ENCODE measurements at places on chromosomes 4 and X.

DNA sequence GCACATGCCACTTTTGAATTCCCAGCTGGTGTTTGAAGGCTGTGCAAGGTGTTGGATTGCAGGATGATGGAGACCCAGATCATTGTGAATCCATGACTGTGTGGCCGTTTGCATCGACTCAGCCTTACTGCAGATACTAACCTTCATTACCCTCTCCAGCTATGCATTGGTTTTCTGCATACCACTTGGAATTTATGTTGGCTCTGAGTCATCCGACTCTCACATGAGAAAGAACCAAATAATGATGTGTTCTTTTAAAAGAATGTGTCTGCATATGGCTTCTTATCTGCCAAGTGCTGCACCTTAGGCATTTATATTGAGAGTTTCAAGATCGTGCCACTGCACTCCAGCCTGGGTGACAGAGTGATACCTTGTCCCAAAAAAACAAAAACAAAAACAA is 106.7 kb upstream of the PRKX start:
- DNase-seq: no peak

GRCh38 chr4:83885256-83886182 is 349.6 kb downstream of the GPAT3 start:
- no peak for DNase-seq

DNA sequence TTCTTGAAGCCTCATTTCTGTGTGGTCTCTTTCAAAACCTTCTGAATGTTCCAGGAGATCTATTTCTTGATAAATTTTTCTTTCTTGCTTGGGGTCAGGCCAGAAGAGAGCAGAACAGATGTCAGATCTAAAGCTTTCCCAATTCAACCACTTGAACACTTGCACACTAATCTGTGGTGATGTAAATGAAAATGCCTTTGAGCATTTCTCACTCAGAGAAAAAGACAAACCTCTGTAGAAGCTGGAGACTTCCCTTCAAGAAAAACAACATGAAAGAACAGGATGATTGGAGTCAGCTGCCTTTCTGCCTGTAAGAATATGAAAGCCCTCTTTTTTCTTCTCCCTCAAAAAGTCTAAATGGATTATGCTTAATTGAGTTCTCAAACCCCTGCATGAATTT is 11.2 kb downstream of the IGFBP7 start:
- no peak for DNase-seq

GRCh38 chr4:40865696-40866095 is 115.9 kb downstream of the NSUN7 start:
- no peak for DNase-seq

DNA sequence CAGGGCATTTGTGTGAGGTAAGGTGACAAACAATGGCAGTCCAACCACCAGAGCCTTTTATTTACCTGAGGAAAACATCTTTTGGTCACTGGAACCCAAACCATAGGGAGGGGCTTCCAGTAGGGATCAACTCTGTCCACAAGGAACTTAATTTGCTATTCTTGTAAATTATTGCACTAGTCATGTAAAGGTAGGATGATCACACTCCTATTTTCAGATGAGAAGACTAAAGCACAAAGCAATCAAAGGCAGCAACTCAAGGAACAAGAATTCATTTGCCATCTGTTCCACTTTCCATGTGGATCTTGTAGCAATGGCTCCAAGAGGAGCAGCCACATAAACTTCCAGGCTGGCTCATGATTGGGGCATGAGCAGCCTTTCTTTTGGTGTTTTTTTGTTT is 35.3 kb downstream of the CD99L2 start:
- DNase-seq: no peak

DNA sequence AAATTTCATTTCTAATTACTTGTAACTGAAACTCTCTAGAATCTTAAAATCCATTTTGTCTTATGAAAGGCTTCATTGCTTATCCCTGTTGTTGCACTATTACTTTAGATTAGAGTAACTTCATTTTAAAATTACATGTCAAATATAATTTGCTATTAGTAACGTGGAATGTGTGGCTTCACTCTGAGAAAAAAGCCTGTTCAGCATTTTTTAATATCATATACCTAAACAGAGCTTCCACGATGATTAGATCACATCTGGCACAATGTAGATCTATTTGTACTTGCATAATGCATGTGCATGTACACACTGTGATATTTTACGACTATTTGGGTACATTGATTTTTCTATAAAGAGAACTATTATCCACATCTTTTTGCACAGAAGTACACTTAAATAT is 648.1 kb downstream of the RPA4 start:
- no peak for DNase-seq

- DNase-seq: no peak
Measured at GRCh38 chrX:150411656-150412055, 48.5 kb downstream of the MAMLD1 start.

DNA sequence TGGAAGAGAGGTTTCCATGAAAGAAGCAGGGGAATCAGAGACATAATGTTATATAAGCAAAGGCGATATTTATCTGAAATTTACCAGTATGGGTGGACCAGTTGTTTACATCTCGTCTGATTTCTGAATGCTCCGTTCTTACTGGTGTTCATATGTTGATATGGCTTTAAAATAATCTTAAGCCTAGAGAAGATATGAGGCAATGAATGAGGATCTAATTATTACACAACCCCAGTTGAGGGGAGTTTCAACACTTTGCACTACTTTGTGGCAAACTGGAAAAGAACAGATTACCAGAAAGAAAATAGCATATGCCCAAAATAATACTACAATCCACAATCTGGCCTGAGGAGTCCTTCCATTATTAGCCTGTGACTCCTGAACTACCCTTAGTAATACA is 263.3 kb upstream of the MAGEB2 start:
- DNase-seq: no peak

DNA sequence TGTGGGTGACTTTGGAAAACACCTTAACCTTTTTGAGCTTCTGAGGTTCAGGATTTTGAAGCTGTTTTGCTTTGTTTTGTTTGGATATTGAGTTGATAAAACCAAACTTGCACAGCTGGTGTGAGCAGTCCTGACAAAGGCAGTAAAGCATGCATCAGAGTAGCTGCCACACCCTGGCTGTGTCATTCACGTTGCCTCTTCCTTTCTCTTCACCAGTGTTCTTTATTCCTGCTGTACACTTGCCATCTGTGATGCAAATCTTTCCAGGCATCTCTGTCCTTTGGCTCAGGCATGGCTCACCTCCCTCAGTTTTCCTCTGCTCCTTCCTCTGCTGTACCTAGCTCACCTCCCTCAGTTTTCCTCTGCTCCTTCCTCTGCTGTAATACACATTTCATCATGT is 1850.2 kb upstream of the AGA start:
- DNase-seq: no peak

- no peak for DNase-seq
Measured at GRCh38 chr4:80161413-80162058, 35.8 kb upstream of the PRDM8 start.

DNA sequence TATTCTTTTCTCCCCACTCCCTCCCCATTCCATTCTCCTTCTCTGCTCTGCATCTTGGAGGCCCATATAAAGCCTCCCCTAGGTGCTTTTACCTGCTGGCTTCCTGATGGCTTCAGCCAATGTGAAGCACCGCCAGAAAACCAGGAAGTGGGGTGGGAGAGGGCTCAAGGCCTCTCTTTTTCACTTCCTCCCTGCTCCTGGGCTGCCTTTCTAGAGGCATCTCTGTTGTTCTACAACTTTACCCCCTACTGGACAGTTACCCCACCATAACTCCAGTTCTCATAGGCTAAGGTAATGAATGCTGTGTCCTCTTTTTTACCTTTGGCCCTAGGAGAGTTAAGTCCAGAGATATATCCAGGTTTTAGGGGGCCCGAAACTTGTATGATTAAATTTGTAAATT is 62.4 kb upstream of the PPARGC1A start:
- no peak for DNase-seq

- DNase-seq: no peak
Measured at GRCh38 chrX:721354-721753, 90.8 kb downstream of the SHOX start.

- DNase-seq: no peak
Measured at GRCh38 chr4:166941629-166942028, 292.7 kb downstream of the SPOCK3 start.

DNA sequence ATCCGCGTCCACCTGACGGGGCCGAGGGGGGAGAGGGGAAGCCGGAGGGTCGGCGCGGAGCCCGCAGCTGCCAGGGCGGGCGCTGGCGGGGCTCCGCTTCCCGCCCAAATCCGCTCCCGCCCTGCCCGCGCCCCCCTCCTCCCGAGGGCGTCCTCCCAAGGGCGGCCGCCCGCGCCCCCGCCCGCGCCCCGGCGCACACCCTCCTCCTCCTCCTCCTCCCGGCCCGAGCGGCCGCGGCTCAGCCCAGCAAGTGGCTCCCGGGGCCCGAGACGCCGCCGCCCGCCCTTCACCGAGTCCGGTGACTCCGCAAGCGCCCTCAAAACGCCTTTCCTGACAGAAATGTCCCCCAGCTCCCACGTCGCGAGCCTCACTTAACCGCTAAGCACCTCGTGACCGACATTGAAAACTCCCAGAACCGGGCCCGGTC is 487 bp downstream of the HMGB2 start:
- peak; percentile 54 for DNase-seq

- no peak for DNase-seq
Measured at GRCh38 chrX:107014936-107015335, 14.9 kb upstream of the MORC4 start.

GRCh38 chrX:18598413-18598812 is 73.5 kb downstream of the RS1 start:
- DNase-seq: no peak

DNA sequence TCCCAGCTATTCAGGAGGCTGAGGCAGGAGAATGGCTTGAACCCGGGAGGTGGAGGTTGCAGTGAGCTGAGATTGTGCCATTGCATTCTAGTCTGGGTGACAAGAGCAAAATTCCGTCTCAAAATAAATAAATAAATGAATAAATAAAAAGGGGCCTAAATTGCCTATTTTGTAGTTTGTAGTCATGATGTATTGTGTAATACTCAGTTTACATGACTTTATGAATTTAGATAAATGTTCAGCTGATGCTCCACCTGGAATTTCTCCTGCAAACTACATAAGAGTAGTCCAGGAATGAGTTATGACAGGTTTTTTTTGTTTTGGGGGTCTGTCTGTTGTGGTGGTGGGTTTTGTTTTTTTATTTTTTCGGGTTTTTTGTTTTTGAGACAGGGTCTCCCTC is 31.1 kb downstream of the RBMX start:
- no peak for DNase-seq

GRCh38 chrX:35076061-35076460 is 133.5 kb downstream of the FAM47B start:
- peak; percentile 3 for DNase-seq

DNA sequence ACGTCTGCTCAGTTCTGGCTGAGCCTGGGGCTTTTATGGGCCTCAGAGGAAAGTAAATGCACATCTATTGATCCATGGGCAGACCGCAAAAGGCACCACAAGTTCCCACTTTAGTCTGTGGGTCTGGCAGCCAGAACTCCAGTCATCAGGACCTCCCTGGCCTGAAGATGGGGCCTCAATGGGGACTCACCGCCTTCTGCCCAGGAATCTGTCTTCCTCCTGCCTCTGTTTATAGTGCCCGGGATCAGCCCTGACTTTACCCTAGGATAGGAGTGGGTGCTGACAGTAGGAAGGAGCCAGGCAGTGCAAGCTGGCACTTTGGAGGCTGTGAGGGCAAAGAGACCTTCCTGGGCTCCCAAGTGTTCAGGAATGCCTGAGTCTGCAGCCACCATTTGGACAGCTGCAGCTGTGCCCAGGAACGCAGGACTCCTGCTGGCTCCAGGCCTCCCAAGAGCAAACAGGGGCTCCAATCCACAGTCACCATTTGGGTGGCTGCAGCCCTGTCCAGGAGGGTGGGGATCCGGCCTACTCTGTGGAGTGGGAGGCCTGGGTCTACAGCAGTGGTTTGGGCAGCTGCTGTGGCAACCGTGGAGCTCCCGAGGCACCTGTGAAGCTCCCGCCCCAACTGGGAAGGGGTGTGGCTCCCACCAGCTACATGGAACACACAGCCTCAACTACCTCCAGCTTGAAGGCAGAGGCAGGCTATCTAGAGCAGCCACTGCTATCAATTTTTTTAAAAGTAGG is 1440.9 kb upstream of the ADGRL3 start:
- DNase-seq: no peak

- no peak for DNase-seq
Measured at GRCh38 chrX:68894142-68894512, 65.3 kb downstream of the EFNB1 start.

GRCh38 chr4:808860-809570 is 16.9 kb downstream of the CPLX1 start:
- DNase-seq: no peak

DNA sequence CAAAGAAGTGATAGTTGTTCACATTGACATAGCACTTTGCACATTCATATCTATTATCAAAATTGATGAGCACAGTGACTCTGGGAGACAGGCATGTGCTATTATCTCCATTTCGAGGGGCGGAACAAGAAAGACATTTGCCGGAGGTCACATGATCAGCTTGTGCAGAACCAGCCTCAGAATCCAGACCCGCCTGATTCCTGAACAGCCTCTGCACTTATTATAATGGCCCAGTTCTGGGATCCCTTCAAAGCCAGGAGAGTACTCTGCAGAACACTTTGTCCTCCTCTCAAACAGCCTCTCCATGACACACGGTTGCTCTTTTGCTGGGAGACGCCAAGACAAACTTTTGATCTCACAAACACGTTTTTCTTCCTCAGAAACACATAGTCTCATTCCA is 48.4 kb downstream of the RWDD4 start:
- no peak for DNase-seq

- peak; percentile 69 for DNase-seq
Measured at GRCh38 chr4:8855818-8856245, 15.8 kb downstream of the HMX1 start.

DNA sequence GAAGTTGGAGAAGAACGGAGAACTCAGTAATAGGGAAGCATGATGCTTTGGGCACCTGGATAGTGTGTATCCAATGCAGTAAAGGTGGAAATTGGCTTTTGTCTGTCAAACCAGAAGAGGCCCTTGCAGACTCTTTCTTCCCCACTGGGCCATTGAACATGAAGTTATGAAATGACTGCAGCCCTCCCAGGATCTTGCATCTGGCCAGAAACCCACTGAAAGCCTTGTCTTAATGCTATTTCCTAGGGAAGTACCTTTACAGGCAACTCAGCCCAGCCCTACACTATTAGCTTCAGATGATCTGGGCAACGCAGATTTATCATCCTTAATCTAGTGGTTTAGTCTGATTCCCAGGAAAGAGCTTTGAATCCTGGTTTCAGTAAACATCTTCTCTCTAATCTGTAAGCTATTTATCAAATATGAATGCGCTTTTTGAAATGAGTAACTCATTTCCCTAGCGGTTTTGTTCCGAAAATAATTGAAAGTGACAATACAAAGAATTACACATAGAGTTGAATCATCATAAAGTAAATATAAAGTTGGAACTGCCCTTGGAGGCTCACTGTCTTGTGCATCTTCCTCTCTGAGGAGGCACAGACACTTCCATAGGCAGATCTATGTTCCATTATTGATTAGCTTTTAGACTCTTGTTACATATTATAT is 464.1 kb downstream of the IDS start:
- DNase-seq: no peak
